ENCODE measurements at places on chromosomes 1 and 21.

- no peak for DNase-seq
Measured at GRCh38 chr1:62218604-62219003, 24.0 kb downstream of the L1TD1 start.

DNA sequence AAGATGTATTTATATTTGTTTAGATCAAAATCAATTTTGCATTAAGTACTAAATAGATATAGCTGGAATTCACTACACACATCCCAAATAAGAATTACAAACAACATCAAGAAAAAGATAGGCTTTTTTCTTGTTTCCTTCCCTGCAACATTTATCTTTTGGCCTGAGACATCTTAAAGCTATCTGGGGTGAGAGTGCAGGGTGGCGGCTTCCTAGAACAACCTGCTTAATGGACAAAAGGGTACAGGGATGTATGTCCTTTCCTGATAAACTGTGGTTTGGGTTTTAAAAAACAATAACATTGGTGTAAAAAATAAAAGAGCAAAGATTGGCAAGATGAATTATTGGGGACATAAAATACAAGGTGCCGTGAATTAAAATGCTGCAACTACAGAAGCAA is 54.4 kb downstream of the EPRS1 start:
- no peak for DNase-seq

GRCh38 chr1:47651311-47652089 is 213.7 kb downstream of the FOXD2 start:
- DNase-seq, result no peak

DNA sequence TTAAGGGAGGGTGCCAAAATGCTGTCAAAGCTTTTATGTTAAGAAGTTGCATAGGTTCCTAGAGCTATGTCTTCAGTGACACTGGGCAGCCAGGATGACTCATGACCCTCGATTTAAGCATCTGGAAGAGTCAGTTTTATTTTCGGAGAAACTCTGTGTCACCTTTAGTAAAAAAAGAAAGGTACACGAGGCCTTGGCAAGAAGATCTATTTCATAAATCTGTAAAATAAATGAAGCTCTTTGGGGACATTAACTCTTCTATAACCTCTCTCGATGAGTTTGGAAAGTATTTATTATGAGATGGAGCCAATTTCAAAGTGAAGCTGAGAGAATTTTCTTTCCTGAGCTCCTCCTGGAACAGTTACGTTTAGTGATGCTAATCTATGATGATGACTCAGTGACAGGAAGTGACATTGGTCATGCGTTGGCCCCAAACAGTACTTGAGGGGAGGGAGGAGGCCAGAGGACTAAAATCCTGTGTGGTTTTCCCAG is 156.5 kb downstream of the HLX start:
- peak; percentile 9 for DNase-seq

DNA sequence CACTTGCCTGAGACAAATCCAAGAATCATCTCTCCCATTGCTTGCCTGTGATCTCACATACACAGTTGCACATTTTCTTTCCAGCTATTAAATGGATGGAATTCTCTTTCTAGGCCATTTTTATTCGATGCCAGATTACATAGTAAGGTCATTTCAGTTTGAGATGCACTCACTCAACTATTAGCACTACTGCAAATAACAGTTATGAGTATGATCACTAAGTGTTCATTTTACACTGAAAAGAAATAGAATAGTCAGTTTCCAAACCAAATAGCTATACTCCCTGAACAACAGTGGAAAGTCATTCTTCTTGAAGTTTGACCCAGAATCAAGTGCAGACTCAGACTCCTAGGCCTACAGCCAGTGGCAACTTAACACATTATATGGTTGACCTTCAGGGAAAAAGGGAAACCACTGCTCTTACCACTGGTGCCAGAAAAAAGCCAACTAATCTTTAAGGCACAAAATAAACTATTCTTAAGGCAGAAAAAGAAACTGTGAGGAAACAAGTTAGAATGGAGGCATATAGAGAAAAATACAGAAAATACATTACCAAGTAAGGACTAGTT is 31.5 kb downstream of the WNT2B start:
- no peak for DNase-seq

GRCh38 chr1:179369751-179370341 is 4.1 kb downstream of the AXDND1 start:
- peak; percentile 71 for DNase-seq

DNA sequence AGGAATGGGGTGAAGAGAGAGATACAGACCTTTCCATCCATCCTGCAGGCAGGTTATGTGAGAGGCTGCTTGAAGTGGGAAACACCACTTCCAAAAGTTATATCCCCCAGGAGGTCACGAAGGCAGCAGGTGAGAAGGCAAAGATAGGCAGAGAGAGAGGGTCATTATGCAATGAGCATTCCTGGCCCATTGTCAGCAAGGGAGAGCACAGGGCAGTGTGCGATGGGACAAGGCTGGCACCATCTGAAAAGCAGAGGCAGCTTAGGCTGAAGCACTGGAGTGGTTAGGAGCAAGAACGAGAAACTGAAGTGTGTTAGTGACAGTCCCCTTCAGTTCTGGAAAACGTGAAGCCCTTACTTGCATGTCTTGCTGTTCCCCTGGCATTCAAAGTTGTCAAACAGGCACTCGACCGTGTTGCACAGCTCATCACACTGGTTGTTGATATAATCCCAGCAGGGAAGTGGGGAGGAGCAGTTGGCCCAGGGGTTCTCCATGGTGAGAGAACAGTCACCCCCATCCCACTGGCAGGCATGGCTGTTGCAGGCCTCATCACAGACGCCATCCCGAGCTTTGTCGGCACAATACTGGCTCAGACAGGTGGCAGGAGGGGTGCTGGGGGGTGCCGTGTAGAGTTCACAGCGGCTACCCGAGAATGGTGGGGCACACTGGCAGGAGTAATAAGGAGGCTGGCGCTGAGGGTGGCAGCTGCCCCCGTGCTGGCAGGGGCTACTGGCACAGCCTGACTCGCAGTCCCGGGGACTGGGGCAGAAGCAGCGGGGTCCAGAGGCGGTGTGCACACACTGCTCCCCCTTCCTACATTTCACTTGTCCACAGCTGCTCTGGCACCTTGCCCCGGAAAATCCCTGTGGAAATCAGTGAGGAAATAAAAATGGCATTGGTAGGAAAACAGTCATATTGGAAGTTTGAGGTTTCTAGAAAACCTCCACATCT is 28.9 kb upstream of the ADAM30 start:
- DNase-seq, result no peak

DNA sequence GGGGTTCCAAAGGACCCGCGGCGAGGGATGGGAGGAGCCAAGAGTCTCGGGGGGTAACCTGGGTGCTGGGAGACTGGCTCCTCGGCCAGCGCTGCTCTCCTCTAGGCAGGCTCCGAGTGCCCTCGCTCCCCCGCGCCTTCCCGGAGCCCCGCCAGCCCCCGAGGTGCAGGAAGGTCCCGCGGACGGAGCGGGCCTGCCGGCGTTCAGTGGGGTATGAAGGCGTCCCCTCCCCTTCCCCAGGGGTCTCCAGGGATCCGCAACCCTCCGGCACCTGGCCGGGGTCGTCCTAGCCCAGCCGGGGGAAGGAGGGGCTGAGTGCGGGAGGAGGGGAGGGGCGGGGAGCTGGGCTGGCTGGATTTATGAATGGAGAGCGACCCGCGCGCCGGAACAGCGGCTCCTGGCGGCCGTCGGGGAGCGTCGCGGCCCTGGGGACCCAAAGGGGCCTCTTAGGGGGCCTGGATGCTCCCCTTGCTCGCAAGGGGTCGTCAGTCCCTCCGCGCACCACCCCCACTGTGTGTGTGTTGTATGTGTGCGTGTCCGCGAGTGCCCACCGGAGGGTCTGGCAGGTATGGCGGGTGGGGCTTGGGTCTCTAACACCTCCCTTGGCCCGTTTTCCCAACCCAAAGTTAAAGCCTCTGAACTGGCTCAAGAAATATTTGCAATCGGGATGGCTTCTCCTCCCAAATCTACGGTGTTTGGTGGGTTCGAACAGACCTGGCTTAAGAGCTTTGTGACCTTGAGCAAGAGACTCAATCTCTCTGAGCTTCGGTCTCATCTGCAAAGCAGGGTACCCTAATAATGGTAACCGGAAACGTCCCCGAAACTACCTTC is 642 bp downstream of the HCRTR1 start:
- DNase-seq, result peak; percentile 45

DNA sequence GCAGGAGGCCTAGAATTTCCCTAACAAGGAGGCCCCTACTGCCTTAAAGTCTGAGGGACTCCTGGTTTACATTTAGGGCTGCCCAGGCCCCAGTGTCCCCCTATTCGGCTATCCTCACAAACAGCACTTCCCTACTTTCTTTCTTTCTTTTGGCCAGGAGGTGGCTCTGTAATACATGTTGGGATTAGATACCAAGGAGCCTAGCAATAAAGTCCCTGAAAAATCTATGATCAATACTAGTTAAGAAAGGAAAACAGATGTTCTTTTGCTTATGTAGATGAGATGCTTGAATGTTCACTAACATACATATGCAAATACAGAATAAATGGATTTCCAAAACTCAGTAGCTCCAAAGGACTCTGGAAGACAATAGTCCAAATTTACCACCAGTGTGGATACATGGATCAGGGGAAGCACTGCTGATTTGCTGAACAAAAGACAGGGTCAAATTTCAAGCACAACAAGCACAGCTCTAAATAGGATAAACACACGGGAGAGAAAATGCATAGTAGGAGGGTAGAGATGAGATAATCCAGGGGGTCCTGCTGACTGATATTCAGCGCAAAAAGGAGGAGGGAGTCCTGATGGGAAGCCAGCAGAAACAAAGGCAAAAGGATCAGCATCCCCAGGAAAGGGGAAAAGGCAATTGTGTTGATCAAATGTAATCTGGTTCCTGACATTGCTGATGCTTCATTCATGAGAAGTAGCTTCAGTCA is 240.0 kb downstream of the NUF2 start:
- peak; percentile 2 for DNase-seq

GRCh38 chr1:16888860-16889816 is 6.6 kb upstream of the RNU1-2 start:
- peak; percentile 85 for DNase-seq

DNA sequence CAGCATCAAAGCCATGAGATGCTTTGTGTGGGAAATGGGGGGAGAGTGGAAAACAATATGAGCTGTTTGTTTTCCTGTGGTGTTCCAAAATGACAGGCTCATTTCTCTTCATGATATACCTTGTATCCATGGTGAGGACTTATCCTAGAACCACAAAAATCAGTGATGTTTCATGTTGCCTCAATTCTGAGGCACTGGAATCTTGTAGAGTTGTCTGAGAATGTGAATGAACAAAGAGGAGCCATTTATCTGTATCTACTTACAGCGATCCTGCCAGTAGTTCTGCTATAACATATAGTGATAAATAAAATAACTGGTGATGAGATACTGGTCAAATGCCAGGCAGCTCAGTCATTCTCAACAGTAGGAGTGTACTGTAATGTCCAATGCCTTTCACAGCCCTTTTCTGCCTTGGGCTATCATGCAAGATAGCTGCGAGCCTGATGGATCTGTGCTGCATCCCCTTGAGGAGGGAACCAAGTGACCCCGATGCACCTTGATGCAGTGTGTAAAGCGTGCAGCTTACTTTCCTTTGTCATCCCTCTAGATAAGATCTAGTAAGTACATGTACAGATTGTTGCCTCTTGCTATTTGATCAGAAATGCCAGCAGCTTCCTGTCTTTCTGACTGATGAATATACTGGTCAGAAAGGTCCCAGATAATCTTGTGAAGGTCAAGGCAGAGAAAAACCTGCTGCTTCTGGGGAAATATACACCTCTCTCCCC is 52.8 kb downstream of the SLC44A3 start:
- no peak for DNase-seq

- DNase-seq, result no peak
Measured at GRCh38 chr21:41578716-41579115, 70.8 kb upstream of the TMPRSS2 start.

GRCh38 chr1:96990136-96990535 is 268.6 kb downstream of the PTBP2 start:
- no peak for DNase-seq

DNA sequence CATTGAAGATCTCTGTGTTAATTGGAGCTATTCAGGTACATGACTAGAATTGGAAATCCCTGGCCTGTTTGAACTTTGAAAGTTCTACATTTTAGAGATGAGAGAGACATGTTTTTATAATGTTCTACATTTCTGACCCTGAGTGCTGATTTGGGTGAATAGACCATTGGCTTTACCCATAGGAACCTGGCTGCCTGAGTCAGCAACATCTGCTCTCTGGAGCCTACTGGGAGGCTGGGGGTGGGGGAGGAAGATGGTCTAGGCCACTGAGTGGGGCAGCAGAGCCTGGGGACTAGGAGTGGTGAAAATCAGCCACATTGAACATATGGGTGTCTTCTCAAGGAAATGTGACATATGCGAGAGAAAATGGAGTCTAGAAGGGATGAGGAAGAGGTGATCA is 1.4 kb upstream of the VANGL1 start:
- no peak for DNase-seq

GRCh38 chr1:188089015-188089414 is 1260.3 kb downstream of the PLA2G4A start:
- DNase-seq, result no peak

GRCh38 chr1:199399996-199400724 is 627.4 kb upstream of the NR5A2 start:
- DNase-seq, result no peak

DNA sequence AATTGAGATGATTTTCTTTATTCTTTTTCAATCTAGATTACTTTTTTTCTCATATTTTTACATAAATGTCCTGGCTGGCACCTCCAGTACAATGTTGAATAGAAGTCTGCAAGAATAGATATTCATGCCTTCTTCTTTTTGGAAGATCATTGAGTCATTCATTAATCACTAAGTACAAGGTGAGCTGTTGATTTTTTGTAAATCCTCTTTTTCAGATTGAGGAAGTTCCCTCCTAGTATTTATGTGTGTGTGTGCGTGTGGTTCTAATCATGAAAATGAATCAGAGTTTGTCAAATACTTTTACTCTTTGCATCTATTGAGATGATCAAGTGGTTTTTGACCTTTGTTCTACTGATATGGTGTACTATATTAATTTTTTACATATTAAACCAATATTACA is 859.3 kb downstream of the KCNT2 start:
- no peak for DNase-seq

- DNase-seq, result peak; percentile 67
Measured at GRCh38 chr1:151457911-151458801, 1.1 kb downstream of the POGZ start.
